ENCODE measurements at places on chromosomes 7 and 10. TPM values are rescaled to one million over a fixed set of nuclear protein-coding genes. Genes with fewer than 3 reads are reported as not detected.

LBX1 gene
- total RNA-seq, result not detected

GNGT1 gene
- not detected for total RNA-seq

PLEKHS1 gene
- total RNA-seq, result under 0.01 TPM

CAMK1D gene
- total RNA-seq, result 1.1 TPM

ZMYND11 gene
- total RNA-seq, result 56.7 TPM

IGFBP1 gene
- total RNA-seq, result not detected

GPR22 gene
- total RNA-seq, result not detected

ECHS1 gene
- total RNA-seq, result 83.0 TPM

CD36 gene
- total RNA-seq, result 4.9 TPM

MAP3K8 gene
- total RNA-seq, result 4.6 TPM

HMX3 gene
- total RNA-seq, result not detected

LFNG gene
- 22.9 TPM for total RNA-seq

SSC4D gene
- total RNA-seq, result 0.38 TPM

MOGAT3 gene
- total RNA-seq, result not detected

NPC1L1 gene
- total RNA-seq, result not detected

C10orf67 gene
- not detected for total RNA-seq

GIMAP1 gene
- total RNA-seq, result 14.4 TPM

PKD2L1 gene
- total RNA-seq, result not detected

SPDYE2B gene
- not detected for total RNA-seq

RBP4 gene
- not detected for total RNA-seq

ZNF804B gene
- not detected for total RNA-seq

LRGUK gene
- 0.33 TPM for total RNA-seq

RHOBTB1 gene
- 51.6 TPM for total RNA-seq

C10orf62 gene
- 0.10 TPM for total RNA-seq

FOXI2 gene
- not detected for total RNA-seq

SPDYE5 gene
- not detected for total RNA-seq

NPTX2 gene
- total RNA-seq, result 3.4 TPM
